Lower lobe of right lung (tissue), 2 donors: ENCODE measurements at places on chromosomes 6 and 20. TPM values are rescaled to one million over a fixed set of nuclear protein-coding genes. Genes with fewer than 3 reads are reported as not detected.

DNA sequence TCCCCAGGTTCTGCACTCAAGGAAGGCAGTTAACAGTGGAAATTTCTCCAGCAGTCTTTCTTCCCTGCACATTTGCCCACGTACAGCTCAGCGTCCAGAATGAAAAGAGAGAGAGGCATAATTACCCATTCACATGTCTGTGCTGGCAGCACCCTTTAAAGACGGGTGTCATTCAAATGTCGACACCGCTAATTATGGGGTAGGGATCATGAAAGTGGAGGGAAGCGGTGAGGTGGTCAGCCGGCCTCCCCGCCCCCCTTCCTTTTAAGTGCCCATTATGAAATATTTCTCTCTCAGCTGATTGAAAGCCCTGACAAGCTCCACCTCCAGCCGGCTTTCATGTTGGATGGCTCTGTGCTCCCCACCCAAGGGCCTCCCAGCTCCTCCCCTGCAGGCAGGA, 246.1 kb downstream of the BMP7 start:
- DNase-seq = no peak

DNA sequence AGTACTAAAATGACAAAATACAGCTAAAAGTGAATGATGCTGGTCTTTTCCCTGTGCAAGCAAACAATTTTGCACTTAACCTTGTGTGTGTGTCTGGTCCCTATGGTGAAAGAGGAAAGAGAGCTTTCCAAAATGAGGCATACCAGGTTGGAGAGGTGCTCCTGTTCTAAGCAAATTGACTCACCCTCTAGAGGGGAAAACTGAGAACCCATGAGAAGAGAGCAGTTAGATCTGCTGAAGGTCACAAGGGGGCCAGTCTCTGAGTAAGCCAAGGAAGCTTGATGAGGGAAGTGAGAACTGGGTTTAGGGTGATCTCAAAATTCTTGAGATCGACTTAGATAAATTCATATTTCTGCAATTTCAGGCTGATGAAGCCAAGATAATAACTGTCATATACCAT, 157.5 kb upstream of the TBX18 start:
- DNase-seq = no peak

- no peak for DNase-seq
Measured at GRCh38 chr20:51059862-51060261, 37.0 kb upstream of the KCNG1 start.

Gene PDE10A
- total RNA-seq = 2.7 TPM

Gene DZANK1
- 3.4 TPM for total RNA-seq

GRCh38 chr6:55664591-55665587, 85.9 kb upstream of the HMGCLL1 start:
- DNase-seq = no peak
